ENCODE measurements at places on chromosomes 12 and 14.

DNA sequence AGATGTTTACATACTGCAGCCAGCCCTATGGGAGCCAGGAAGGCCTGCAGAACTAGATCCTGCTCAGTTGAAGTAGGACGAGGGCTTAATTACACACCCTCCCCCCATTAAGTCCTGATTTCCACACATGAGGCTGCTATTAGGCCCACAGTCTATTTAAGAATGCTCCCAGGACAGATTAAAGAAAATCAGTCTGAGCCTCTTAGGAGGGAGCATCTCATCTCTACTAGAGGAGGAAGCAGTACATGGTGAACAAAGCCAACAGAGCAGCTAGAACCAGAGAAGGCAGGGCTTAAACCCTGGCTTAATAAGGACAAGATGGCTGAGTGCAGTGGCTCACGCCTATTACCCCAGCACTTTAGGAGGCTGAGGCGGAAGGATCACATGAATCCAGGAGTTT lies 55.8 kb upstream of the ARHGAP5 start:
- no peak for DNase-seq

GRCh38 chr14:71725922-71726579 lies 206.2 kb upstream of the RGS6 start:
- DNase-seq = no peak

DNA sequence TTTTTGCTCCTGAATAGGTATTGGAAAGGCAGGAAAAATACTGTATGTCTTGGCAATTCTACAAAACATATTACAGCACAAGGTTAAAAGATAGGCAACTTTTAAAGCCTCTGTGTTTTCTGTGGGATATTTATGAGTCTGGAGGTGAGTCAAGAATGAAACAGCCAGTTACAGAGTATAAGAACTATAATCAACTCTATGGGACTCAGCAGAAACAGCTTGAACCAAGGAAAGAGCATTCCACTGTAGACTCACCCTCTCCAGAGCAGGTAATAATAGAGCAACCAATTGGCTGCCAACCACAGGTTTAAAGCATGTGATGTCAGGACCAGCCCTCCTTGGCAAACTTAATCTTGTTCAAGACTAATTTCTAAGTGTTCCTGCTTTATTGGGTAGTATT lies 100.5 kb upstream of the MDM1 start:
- no peak for DNase-seq

- DNase-seq = no peak
Observed at GRCh38 chr12:16955083-16955657, 349.2 kb upstream of the LMO3 start.

DNA sequence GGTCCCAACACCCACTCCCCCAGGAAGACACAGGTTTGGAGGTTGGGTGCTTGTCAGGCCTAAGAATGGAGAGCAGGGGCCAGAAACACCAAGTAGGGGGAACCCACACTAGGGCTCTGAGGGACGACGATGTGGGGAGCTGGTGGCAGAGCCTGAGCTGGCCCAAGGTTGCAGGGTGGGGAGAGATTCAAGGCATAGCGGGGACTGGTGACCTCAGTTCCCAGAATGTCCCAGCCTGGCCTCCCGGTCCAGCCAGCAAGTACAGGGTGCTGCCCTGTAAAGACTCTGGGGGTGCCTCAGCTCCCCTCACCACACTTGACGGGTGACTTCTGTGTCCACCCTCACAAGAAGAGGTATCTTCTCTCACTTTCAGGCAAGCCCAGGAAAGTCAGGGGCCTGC lies 86.7 kb downstream of the ALG10 start:
- DNase-seq = no peak

- DNase-seq = no peak
Observed at GRCh38 chr14:20587489-20588154, at the start of gene RNASE11. Gene RNASE11, minus strand, starts transcription at chr14:20588001.

DNA sequence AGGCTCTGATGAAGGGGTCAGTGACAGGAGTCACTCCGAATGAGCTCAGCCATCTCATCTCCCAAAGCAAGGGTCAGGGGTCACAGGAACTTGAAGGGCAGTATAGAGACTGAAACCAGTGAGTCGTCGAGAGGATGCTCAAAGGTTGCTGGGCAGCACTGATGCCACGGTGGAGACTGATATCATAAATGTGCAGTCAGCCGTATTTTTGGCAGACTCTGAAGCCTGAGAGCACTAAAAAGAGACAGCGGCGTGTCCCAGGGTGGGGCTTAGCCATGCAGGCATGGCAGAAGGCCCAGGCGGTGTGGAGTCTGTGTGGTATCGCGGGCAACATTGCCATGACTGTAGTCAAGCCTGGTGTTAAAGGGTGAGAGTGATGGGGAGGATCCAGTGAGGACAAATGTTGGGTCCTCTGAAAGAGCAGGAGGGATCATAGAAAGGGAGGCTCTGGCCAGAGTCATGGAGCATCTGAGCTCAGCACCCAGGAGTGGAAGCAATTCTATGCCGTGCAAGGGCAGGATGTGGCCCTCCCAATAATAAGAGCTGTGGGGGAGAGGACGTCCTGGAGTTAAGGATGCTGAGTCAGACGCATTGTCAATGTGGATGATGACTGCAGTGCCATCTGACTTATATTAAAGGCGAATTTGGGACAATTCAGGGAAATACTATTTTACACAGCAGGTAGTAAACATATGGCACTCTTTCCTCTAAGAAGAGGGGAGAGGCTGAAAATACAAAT lies 241.2 kb upstream of the FKBP4 start:
- no peak for DNase-seq

DNA sequence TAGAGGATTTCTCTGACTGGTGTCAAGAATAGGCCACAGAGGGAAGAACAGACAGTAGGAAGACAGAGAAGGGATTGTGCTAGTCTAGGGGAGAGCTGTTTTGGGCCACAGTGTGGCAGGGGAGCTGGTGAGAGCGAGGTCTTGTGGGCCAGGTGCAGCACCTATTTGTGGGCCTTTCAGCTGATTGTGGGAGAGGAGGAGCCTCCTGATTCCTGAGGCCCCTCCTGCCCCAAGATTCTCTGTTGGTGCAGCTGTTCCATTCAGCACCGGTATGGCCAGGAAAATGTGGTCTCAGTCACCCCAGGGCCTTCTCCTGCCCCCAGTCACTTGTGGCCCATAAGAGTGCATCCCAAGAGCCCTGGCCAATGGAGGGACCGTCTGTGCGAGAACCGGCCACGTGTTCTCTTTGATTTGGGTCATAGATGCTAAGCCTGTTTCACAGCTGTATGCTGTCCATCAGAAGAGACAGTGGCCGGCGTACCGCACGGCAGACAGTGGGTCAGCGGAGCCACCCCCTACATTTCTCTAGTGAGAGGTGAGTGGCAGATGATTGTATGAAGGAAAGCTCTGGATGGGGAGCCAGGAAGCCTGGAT lies 27.7 kb downstream of the TPCN1 start:
- DNase-seq = no peak

GRCh38 chr12:29517264-29517663 lies 19.8 kb upstream of the OVCH1 start:
- no peak for DNase-seq

GRCh38 chr14:87628129-87628528 lies 364.9 kb downstream of the GALC start:
- no peak for DNase-seq

DNA sequence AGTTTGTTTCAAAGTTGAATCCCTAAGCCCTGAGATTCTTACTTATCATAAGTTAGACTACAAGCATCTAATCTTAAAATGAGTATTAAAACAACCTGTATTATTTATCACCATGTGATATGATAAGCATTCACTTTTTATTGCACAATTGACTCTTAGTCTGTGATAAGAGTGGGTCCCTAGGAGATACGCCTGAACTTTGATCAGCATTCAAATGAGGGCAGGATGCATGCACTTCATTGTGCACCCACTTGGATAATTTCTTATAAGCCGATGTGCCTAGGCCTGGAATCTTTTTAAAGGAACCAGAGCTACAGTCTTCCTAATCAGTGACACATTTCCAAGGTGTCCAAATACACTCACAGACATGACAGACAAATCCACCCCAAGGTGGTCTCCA lies 31.4 kb upstream of the SPTLC2 start:
- no peak for DNase-seq

GRCh38 chr12:115337693-115338543 lies 653.9 kb upstream of the TBX3 start:
- no peak for DNase-seq

GRCh38 chr12:114407842-114408411 lies 2.0 kb upstream of the TBX5 start:
- DNase-seq = no peak

DNA sequence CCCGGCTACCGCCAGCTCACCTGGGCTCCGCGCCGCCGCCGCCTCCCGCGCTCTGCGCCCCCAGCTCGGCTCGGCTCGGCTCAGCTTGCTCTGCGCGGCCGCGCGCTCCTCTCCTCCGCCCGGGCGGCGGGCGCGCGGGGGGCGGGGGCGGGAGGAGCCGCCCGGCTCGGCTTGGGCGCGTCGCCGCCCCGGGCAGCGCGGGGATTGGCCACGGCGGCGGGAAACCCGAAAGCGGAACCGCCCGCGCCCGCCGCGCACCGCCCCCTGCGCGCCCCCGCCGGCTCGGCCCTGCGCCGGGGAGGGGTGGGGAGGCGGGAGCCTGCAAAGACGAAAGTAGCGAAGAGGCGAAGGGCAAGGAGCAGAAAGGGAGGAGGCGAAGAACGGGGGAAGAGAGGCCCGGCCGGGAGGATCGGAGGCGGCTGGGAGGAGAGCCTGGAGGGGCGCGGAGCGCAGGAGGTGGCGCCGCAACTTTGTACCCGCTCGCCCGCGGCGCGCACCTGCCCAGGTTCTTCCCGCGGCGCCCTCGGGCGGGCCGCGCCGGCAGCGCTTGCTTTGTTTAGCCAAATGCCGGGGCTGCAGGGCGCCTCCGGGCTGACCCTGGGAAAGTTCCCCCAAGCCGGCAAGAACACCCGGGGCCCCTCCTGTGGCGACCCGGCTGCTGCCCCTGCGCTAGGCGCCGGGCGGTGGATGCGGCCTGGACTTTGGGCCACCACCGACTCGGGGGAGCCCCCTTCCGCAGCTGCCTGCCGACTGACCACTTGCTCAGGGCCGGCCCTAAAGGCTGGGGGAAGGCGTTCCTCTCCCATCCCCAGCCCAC lies at the start of gene CAMKK2:
TSS of gene CAMKK2 (minus strand) at position 92 of the 817 bp plus-strand sequence. CDS start 22,183 bp downstream, outside the sequence.
- peak; percentile 29 for DNase-seq

- DNase-seq = no peak
Observed at GRCh38 chr14:59583755-59584154, 7.1 kb upstream of the CCDC175 start.

GRCh38 chr12:53099071-53099882 lies 1.8 kb downstream of the IGFBP6 start:
- peak; percentile 54 for DNase-seq

- DNase-seq = peak; percentile 11
Observed at GRCh38 chr12:117188961-117189724, 1.1 kb downstream of the FBXO21 start.
